ENCODE measurements at places on chromosomes 3 and 15.

GRCh38 chr15:96264351-96264798 lies 66.1 kb upstream of the NR2F2 start:
- no peak for DNase-seq

DNA sequence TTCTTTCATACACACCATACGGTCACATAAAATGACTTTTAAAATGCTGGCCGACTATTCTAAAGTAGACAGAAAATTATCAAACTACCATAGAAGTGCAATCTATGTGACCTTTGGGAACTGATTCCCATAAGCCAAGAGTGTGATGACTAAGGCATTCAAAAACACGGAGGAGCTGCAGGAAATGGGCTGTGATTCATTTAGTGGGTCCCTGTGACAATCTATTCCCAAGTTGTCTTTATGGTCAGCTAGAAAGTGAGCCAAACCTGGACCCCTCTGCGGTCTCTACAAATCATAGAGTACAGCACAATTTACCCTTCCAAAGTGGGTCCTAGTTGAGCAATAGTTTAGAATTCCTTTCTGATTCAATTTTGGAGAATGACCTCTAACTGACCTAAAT lies 251.5 kb upstream of the CBLB start:
- DNase-seq: no peak

- DNase-seq: peak; percentile 53
These were observed 9.9 kb downstream of the ALDH1A3 start for GRCh38 chr15:100889385-100890050.

DNA sequence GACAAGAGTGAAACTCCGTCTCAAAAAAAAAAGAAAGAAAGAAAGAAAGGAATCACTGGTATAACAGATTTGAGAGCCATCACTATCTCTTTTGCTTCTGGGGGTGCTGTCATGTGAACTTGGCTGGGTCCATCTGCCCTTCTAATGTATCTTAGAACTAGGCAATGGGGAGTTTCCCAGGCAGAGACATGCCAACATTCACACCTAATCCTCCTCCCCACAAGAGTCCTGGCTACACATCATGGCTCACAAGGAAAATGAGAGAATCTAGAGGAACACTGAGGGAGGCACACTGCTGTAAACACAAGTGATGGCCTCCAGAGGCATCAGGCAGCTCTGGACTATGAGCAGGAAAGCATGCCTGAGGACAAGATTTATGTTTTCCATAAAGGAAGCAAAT lies 67.8 kb upstream of the PPP2R3A start:
- no peak for DNase-seq

DNA sequence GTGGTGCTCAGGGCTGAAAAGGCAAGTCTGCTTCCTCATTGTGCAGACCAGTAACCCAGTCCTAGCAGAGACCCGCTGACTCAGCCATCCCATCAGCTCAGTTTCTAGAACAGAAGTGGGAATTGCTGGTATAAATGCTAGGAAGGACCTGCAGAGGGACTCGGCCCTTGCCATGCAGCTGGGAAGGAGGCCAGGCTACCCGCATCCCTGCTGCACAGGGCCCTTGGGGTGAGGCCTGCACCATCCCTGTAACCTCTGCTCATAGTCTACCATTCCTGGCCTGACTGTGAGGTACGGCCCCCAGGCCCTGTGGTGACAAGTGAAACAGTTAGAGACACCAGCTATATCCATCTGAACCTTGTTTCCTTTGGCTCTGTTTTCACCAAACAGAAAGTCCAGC lies 23.5 kb downstream of the RAB6B start:
- DNase-seq: no peak

DNA sequence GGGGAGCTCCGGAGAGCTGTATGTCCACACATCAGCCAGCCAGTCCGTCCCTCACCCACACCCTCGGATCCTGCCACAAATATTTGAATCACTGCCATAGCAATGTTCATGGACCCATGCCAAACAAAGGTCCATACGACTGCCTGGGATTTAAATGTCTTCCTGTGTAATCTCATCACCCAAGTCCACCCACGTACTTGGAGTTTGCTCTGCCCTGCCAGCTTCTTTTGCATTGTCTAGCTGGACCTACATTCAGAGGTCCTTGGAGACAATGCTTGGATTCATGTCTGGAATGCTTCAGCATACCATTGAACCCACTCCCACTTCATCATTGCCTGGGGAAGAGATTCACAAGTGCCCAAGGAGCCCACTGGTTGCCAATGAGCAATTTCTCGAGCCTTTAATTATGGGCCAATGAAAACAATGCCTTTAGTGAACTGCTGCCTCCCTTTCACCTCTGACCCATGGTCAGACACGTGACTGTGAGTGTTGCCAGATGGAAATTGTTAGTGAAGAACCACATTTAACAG lies 90.4 kb upstream of the PHLDB2 start:
- DNase-seq: peak; percentile 37

GRCh38 chr3:149751551-149751950 lies 738 bp downstream of the COMMD2 start:
- DNase-seq: no peak

GRCh38 chr3:168467115-168467714 lies 371.5 kb upstream of the GOLIM4 start:
- no peak for DNase-seq

DNA sequence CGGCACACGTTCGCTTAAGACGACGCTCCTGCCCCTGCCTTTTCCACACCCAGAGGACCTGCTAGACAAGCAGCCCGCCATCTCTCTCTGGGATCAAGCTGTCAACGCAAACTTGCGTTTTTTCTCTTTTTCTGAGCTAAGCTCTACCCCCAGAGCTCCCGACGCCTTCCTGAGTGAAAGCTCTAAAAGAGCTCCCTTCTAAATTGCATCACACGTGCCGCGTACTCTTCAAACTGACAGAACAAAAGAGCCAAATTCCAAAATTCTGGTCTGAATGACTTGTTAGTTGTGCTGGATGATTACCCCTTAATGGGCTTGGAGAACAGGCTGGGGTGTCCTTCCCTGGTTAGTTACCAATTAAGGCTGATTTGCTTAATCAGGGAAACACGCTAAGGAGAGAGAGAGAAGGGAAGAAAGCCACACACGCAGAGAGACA lies 81.2 kb downstream of the MDFIC2 start:
- no peak for DNase-seq

- peak; percentile 8 for DNase-seq
These were observed 5.5 kb downstream of the MYL3 start for GRCh38 chr3:46857485-46858341.

DNA sequence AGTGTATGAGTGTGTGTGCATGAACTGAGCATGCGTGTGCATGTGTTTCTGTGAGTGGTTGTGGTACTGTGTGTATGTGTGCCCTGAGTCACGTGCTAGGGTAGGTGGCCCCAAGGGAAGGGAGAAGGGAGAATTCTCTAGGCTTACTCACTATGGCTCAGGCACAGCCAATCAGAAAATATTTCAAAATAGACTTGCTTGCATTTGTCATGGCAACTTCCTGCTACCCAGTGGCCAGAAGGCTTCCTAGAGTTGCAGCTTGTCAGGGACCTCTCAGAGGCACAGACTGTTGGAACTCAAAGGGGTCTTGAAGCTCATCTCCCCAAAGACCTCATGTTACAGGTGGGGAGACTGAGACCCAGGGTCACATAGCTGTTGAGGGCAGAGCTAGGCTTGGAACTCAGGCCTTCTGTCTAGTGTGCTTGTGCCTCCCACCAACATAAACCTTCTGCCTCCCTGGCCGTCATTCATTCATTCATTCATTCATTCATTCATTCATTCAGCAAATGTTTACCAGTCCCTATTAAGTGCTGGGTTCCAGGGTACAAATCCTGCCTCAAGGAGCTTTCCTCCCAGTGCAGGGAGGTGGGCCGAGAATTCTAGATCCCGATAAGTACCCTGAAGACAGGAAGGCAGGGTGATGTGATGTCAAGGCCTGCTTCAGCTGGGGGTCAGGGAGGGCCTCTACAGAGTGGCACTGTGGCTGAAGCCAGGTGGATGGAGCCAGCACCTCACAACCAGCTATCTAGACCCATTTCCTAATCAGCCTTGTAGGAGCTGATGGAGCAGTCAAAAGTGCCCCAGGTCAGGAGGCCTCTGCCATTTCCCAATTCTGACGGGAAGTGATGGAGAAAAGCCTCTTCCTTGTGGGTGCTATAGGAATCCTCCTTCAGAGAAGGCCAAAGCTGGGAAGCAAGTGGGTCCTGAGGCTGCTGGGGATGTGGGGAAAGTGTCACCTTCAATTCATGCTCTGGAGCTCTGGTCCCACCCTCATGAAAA lies 10.9 kb upstream of the RFT1 start:
- DNase-seq: no peak

DNA sequence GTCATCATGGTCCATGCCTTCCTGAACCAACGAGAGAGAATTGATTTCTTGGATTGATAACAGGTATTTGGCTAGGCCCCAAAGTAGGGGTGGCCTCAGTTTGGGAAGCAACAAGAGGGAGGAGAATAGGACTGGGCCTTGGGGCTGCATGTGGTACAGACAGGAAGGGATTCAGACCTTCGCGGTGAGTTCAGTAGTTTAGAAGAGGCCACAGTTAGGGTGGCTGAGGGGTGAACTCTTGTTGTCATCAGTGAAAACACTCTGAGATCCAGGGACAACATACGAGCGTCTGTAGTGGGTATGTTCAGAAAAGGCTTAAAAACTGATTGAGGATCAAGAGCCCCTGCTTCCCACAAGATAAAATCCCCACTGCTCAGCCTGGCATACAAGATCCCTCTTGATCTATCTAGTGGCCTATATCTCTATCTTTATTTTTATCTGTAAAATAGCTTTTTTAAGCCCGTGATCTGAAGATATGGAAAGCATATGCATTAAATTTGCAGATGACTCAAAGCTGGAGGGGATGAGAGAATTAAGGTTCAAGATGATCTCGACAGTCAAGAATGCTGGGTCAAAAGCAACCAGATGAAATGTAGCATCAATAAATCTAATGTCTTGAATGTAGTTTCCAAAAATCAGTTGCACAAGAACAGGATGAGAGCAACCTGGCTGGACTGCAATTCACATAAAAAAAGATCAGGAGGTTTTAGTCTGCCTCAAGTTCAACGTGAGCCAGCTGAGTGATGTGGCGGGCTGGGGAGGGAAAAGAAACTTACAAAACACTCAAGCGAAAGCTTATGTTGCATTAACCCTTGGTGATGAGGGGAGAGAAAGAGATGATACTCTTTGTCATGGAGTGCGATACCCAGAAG lies 221.1 kb upstream of the TLE3 start:
- peak; percentile 35 for DNase-seq

DNA sequence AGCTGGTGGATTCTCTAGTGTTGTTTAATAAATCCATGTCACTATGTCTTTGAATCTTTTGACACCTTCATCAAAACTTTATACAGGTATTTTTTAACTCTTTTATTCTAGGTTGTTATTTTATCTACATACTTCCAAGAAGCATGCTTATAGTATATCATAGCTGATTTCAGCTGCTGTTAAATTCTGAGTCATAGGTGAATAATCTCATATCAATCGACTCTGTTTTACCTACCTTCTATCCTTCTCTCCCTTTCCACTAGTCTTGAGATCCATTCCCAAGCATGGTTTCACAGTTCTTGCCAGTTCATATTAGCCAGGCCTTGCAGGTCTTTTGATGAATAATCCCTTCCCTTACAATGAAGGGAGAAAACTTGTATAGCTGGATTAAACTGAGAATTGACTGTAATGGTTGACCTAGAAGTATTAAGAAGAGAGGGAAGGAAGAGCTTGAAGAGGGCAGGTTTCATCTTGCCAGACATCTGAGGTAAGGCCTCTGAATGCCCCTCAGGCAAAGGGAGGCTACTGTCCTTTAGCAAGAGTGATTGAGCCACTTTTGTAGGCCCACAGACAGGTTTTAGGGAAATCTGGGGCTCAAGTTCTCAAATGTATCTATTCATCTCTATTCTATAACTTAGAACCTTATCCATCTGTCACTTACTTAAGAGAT lies 146.4 kb downstream of the EPHA6 start:
- no peak for DNase-seq

GRCh38 chr3:13786811-13787210 lies 93.1 kb downstream of the WNT7A start:
- DNase-seq: no peak

- no peak for DNase-seq
These were observed 141.9 kb downstream of the P3H2 start for GRCh38 chr3:189978753-189979152.

- no peak for DNase-seq
These were observed 24.0 kb upstream of the SLC24A5 start for GRCh38 chr15:48096813-48097212.

DNA sequence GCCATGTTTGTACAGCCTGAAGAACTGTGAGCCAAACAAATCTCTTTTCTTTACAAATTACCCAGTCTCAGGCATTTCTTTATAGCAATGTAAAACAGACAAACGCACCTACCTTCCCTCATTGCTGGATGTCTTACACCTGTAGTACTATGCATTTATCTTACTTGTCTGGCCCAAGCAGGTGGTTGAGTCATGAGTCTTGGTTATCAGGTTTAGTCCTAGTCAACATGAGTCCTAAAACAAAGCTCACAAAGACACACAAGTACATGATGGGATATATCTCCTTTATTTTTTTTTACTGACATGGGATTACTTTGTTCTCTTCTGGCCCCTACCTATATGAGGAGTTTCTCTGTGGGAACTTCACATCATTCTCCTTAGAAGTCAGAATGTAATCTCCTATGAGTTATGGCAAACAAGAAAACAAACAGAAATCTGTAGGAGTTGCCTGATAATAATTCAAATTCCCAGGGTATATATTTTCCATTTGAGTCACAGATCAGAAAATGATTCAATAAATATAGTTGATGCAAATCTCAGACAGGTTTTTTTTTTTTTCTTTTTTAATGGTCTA lies 33.6 kb upstream of the PLSCR2 start:
- DNase-seq: no peak

DNA sequence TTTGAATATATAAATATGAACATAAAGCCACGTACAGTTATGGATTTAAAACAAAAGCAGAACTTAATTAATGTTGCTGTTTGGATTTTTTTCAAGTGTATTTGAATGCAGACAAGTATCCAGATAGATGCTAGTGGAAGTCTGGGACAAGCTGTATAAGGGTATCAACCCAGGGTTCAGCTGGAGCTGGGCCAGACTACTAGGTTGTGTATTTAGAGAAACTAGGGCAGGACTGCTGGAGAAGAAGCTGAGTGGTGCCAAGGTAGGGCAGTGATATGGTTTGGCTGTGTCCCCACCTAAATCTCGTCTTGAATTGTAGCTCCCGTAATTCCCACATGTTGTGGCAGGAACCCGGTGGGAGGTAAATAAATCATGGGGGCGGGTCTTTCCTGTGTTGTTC lies 189.8 kb upstream of the CTDSPL start:
- DNase-seq: no peak

- DNase-seq: no peak
These were observed 226.2 kb downstream of the PDCD6IP start for GRCh38 chr3:34024447-34025240.

GRCh38 chr3:64783200-64783599 lies 95.4 kb upstream of the ADAMTS9 start:
- no peak for DNase-seq

- no peak for DNase-seq
These were observed 63.8 kb upstream of the GLCE start for GRCh38 chr15:69096626-69097025.

GRCh38 chr15:56805466-56806147 lies 72.3 kb upstream of the ZNF280D start:
- peak; percentile 39 for DNase-seq
